HEK293T (cell line): ENCODE measurements at places on chromosomes 2 and 18.
A peak's percentile ranks its signal among the peaks of the same experiment; 100 is the strongest.

- DNase-seq: peak; percentile 79
These were observed 35.8 kb upstream of the AFF3 start for GRCh38 chr2:100178085-100178788.

- no peak for DNase-seq
These were observed 56.5 kb upstream of the TWIST2 start for GRCh38 chr2:238791354-238791753.

GRCh38 chr18:42310956-42311355, 355.9 kb downstream of the PIK3C3 start:
- DNase-seq: no peak

GRCh38 chr2:188869550-188869949, 104.6 kb upstream of the COL3A1 start:
- DNase-seq: no peak
